Cardiac fibroblast (primary cell): ENCODE measurements at places on chromosomes 1 and 21.

DNA sequence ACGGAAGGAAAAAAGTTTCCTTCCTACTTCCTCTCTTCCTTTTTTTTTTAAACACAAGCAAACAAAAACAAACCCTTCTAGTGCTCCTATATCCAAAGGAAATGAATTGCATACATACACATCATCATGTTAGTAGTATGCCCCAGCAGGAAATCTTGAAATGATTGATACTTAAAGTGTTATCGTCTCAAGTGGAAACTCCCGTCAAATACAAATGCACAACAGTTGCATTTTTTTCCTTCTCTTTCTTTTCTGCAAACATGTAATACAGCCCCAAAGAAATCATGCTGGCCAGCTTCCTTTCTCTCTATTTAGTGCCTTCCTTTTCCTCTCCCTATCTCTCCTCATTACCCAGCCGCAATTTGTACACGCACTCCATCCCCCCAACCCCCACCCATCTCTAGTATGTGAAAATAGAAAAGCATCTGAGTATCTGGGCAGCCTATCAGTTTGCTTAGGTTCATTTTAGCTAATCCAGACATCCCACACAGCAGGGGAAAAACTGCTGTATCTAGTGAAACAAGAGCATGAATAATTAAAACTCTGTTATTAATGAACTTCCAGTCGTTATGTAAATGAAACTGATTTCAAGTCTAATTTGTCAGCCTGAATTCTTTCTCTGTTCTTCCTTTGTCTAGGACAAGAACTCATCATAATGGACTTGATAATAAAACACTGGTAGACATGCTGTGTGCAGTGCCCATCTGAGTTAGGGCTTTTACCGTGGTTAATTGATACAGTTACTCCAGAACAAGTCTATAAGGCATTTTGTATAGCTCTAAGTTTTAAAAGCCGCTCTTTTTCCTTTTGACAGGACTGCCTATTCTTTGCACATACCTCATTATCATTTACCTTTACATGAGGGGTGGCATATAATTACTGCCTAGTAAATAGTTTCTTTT, 336.5 kb upstream of the ADGRL2 start:
- DNase-seq = no peak

DNA sequence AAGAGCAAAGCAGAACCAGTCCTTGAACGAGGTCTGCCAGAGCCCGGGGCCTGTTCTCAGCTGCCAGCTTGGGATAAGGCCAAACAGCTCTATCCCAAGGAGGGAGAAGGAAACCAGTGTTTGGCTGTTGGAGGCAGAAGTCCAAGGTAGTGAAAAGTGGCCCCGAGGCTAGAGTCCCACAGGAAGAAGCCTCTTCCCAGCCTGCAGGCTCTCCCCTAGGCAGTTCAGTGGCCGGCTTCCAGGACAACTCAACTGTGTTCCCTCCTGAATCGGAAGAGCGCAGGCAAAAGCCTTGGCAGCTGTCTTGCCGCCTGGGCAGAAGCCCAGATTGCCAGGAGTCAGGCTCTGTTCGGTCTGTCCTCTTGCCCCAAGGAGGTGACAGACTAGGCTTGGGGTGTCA, 19.3 kb downstream of the QSOX1 start:
- peak; percentile 91 for DNase-seq

DNA sequence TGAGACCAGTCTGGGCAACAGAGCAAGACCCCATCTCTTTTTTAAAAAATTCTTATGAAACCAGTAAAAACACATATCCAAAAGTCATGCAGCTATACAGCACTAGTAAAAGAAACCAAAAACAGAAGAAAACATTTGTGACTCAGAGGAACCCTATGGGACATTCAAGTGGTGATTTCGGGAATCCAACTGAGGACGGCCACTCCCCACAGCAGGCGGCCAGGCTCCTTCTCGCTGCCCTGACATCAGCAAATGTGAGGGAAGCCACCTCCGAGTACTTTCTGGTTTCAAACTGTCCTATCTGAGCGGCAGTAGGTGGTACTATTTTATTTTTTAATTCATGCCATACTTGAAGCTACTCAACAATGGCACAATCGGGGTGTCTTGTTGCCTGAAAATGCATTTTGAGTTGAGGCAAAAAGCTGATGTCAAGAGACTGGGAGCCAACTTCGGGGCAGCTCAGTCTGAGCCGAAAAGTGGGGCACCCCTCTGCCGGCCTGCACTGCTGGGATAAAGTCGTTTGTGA, 3.3 kb downstream of the SUMO3 start:
- DNase-seq = no peak

DNA sequence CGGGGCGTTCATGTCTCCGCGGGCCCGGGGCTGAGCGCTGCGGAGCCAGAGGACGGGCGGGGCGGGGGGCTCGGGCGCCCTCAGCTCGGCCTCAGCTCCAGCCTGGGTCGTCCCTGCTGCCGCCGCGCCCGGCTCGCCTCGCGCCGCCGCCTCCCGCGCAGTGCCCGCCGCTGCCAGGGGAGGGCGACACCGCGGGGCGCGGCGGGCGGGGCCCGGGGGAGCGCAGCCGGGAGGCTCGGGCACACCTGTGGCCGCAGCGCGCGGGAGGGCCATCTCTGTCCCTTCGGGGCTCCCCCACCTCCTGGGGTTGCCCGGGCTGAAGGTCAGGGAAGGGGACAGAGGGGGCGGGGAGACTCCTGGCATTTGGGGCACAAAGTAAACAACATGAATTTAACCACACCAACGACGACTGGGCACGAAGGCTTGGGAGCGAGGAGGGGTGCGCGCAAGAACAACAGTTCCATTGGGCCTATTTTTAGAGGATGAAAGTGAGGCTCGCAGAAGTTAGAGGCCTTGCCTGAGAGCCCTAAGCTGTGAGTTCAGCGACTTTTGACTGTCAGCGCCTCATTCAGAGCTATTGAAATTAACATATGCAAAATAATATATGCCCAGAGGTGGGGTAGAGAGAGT, at the start of gene FAM131C:
TSS of gene FAM131C (minus strand) at position 162 of the 630 bp plus-strand sequence. CDS start 209 bp downstream, outside the sequence.
- DNase-seq = no peak

DNA sequence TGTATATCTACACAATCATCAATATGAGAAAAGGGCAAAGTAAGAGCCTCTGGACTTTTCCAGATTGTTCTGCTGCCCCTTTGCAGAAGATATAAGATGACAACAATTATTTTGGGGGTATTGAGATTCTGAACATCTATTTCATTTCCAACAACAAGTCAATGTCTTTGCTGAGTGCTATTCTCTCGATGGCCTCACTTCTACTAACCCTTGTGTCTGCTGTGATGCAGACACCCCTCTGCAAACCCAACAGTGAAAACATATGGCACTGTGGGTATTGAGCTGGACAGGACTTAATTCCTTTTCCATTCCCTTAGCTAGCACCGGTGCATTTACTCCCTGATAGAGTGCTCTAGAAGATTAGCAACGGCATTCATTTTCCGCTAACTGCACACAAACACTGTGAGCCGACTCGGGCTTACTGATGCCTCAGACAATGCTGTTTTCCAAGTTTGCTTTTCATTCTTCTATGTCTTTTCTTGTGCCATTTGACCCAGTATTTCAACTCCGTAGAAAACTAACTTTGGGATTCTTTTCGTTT, 33.4 kb upstream of the SMYD2 start:
- DNase-seq = no peak

- no peak for DNase-seq
Measured at GRCh38 chr1:3013371-3014049, 7.8 kb upstream of the ACTRT2 start.

- DNase-seq = peak; percentile 15
Measured at GRCh38 chr1:175968486-175969172, 225.2 kb upstream of the TNR start.

DNA sequence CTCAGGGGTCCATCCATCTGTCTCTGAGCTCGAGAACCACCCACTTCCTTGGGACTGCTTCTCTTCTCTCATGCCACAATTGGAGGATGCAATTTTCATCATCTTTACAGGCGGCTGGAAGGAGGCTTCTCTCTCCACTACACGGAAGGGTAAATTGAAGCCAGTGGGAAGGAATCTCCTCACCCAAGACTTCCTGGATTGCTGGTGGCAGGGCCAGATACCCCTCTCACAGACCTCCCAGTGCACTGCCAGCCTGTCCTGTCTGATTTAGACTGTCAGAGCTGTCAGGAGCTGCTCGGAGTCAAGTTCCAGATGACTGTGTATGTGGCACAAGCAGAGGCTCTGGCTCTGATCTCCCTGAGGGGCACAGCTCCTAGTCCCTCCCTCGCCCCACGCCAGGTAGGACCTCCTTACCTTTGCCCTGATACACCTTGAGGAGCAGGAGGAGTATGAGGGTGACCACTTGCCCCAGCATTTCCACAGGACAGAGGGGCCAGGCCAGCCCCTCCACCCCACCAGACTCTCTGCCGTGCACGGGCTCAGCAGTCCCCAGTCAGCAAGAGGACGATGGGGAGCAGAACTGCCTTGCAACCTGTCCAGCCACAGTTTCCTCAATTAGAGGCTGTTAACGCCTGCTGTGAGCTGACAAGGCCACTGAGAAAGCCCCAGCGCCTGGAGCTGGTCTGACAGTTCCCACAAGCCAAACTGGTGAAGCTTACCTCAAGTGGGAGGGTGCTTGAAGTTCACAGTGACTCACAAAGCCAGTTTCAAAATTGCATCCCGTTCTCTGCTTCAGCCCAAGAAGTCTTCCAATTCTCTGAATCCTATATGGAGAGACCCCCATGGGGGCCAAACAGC, at the start of gene CD244:
TSS of gene CD244 (minus strand) at position 685 of the 858 bp plus-strand sequence. CDS start at position 475, 210 bp downstream.
- DNase-seq = no peak

DNA sequence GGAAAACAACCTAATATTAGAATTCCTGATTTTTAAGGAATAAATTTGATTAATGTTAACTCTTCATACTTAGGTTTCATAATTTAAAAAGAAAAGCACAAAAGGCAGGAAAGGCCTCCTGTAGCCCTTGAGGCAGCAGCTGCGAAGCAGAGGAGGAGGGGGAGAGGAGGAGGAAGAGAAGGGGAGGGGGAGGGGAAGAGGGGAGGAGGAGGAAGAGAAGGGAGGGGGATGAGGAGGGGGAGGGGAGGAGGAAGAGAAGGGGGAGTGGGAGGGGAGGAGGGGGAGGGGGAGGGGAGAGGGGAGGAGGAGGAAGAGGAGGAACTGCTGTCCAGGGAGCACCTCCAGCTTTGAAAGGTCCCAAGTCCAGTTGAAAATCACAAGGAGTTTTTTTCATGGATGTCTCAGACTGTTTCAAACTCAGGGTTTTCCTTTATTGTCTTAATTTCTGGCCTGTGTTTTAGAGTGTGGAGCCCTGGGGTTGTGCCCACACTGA, 35.1 kb upstream of the DIP2A start:
- no peak for DNase-seq
